Iris pigment epithelial cell (primary cell): ENCODE measurements at places on chromosomes 3 and 15.
A peak's percentile ranks its signal among the peaks of the same experiment; 100 is the strongest.

DNA sequence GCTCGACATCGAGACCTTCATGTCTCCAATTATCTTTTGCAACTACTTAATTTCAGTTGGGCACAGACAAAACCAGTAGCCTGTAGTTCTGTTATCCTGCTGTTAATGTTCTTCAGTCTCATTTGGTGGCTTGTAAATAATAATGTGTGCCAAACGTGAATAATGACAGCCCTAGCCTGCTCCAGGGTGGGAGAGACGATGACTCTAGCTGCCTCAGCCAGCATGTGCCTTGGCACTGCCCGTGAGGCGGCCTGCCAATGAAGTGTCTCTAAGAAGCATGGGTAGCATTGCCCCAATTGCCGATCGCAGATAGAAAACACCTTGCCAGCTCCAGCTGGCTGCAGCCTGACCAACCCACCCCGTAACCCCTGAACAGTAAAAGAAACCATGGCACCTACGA, 58.8 kb downstream of the ASB7 start:
- DNase-seq = no peak

DNA sequence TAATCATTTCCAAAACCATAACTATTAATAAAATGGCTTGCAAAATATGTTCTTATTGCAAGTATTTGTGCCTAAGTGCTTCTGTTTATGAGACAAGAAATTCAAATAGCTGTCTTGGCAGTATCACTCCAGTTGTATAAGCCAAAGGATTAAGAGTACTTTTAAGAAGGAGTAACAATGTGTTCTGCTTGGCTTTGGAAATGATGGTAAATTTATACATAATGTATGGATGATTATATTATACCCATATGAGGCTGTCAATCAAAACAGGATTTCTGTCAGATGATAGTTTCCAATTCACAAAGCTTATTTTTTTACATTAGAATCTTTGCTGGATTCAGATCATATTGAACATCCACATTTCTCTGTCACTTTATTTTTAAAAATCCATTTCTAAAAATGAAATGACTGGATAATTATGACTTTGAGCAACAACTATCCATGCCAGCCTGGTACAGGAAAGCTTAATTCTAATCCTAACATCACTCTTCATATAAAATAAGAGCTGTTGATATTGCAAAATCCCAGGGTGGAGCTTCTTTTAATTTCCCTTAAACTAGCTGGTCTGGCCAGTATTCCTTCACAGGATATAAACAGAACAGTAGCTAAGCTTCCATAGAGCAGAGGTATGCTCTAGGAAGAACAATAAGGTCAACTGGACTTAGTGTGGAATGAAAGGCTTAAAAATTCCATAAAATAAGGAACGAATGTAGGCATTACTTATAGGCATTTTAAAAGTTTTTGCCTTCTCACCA, 30.0 kb upstream of the ZNF280D start:
- DNase-seq = peak; percentile 69

GRCh38 chr15:59401824-59402569, 29.3 kb upstream of the MYO1E start:
- no peak for DNase-seq

GRCh38 chr3:46400000-46400734, 6.7 kb downstream of the CCR5AS start:
- DNase-seq = peak; percentile 71

GRCh38 chr3:107264888-107265287, 112.4 kb upstream of the CCDC54 start:
- DNase-seq = peak; percentile 28

GRCh38 chr3:28835751-28836150, 445.1 kb upstream of the RBMS3 start:
- DNase-seq = no peak

DNA sequence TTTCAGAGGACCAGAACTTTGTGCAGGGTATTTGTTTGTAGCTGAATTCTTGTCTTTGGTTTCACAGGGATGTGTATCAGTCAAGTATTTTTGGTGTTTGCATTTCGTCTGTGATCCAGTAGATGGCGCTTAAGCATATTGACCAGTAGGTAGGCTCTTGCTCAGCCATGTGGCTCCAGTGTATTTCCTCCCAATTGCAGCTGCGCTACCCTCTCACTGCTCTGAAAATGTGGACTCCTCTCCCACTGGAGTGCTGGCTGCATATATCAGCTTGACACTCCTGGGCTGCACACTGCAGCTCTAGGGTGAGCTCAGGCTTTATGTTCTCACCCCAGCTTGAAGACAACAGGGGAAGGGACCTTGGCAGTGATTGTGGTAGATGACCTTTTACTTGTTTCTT, 1264.3 kb upstream of the ALCAM start:
- peak; percentile 68 for DNase-seq
